ENCODE measurements at places on chromosomes 2 and 18. TPM values are rescaled to one million over a fixed set of nuclear protein-coding genes. Genes with fewer than 3 reads are reported as not detected.

The ABCB11 gene
- total RNA-seq = not detected

The BMP10 gene
- total RNA-seq = not detected

The TTC39C gene
- 48.9 TPM for total RNA-seq

The ACOXL gene
- 0.41 TPM for total RNA-seq

The MYOM1 gene
- 0.90 TPM for total RNA-seq

The SCYGR4 gene
- total RNA-seq = not detected

The RAB6C gene
- not detected for total RNA-seq

The ALPP gene
- not detected for total RNA-seq

Data from activated CD4-positive, alpha-beta memory T cell treated with anti-CD3 and anti-CD28 coated beads for 36 hours (primary cell).